GM04504 (cell line): ENCODE measurements at places on chromosomes 2 and 18.
A peak's percentile ranks its signal among the peaks of the same experiment; 100 is the strongest.

GRCh38 chr2:140808820-140809219 is 1322.0 kb downstream of the LRP1B start:
- DNase-seq: no peak

DNA sequence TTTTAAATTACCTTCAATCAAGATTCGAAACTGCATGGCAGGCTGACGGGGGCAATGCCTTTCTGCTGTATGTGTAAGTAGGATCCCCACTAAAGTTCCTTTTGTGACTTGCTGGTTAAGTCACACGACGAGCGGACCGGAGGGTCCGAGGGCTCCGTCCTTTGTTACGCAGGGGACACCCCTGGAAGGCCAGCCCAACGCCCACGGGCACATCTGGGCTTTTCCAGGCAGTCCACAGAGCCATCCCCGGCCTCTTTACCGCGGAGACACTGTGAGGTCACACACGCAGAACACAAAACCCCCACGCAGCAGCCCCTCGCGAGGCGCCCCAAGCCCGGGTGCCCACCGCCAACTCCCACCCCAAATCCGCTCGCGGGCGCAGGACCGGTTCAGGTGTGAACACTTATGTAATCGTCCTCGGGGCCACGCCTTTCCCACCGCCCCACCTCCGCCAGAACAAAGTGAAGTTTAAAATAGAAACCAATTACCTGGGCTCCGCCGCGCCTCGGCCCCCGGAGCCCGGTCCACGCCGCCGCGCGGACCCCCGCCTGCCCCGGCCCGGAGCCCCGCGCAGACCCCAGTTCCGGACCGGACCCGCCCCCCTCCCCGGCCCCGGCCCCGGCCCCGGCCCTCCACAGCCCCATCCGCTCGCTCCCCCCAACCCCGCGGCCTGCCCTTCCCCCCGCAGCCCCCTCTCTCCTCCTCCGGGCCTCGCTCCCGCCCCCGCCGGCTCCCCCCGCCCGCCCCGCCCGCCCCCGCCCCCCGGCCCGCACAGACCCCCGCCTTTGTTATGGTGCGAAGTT is 4.2 kb downstream of the ZNF516 start:
- DNase-seq: no peak

- peak; percentile 50 for DNase-seq
These were observed 3.9 kb downstream of the KCNK3 start for GRCh38 chr2:26696351-26696816.

GRCh38 chr2:43009448-43009847 is 217.0 kb downstream of the ZFP36L2 start:
- no peak for DNase-seq

DNA sequence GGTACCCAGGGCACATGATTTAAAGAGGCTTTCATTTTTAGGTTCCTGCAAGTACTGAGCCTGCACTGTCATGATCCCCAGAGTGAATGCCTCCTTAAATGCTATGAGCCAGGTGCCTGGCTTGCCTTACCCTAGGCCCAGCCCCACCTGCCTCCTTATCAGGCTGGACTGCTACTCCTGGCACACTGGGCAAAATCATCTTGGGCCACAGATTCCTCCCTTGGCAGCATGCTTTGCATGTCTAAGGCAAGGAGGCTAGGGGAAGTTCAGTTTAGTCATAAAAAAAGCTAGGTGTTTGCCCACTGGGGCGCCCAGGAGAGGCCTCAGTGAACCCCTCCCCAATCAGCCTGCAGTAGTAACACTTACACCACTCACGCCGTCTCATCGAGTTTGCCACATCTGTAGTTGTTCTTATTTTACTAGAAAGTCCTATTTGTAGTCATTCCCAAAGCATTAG is 45.1 kb downstream of the LBH start:
- no peak for DNase-seq

- DNase-seq: no peak
These were observed 15.0 kb upstream of the TRIB2 start for GRCh38 chr2:12701786-12702167.

DNA sequence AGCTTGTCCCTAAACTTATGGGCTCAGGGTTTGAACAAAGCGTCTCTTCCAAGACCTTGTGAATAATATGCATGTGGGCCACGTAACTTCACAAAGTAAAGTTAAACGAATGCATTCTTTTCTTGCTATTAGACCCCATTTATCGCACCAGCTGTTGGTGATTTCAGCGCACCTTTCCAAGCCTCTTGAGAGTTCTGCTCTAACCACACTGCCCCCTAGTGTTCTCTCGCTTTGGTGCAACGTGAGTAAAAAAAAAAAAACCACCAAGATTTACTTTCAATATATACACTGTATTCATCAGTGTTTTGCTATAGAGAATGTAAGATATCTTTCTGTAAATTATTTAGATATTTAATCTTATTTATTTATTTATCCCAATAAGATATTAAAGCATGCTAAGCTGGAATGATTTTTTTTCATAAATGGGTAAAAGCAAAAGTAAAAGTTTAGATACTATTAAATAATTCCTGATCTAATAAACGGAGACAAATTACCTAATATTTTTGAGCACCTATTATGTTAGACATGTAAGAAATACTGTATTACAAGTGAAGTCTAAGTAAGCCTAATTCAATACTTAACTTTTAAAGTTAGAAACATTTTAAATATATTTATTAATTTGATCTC is 459.5 kb downstream of the DLGAP1 start:
- DNase-seq: peak; percentile 25

GRCh38 chr18:51011709-51012108 is 18.3 kb upstream of the SMAD4 start:
- no peak for DNase-seq

DNA sequence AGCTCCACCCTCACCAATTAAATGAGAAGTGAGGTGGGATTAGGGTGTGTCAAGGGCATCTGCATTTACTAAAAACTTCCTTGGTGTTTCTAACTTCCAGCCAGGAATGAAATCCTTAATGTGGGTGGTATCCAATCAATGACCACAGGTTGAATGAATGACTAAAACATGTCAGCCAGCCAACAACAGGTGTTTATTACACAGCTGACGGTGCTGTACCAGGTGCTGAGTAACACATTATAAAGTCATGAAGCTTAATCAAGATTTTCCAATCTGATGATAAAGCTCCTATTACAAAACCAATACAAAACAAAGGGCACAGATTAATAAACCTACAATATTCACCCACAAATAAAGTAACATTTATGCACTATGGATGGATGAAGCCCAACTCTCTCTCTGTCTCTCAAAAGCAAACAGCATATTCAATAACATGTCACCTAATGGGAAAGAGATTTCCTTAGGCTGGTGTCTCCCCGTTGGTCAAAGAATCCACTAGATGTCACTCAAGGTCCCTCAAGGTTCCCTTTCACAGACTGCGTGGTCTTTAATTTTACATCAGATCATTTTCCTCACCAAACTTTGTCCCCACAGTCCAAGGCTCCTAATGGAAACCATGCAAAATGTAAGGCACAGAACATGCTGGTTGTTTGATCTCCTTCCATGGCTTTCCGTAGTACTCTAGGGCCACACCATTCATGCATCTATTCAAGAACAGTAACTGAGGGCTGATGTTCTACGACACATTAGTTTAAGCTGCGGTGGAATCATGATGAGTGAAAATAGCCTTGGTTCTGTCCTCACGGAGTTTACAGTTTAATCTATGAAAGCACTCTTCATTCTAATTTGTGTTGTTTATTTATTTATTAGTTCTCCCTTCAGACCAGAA is 6.4 kb upstream of the PTPN4 start:
- no peak for DNase-seq

DNA sequence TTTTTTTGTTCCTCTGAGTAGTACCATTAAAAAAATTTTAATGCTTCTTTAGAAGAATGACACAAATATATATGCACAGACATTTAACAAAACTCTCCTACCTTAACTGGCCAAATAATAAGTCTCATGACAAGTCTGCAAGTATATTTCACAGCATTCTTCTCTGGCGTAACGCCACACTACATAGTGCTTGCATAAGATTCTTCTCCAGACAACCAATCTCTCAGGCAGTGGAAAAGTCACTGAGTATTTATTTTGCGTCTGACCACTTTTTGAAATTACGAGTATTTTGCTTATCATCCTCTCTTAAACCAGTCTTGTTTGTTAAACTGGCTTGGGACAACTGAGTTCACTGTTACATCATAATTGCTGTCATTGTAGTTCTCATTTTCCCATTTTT is 749.2 kb downstream of the ADCYAP1 start:
- no peak for DNase-seq

DNA sequence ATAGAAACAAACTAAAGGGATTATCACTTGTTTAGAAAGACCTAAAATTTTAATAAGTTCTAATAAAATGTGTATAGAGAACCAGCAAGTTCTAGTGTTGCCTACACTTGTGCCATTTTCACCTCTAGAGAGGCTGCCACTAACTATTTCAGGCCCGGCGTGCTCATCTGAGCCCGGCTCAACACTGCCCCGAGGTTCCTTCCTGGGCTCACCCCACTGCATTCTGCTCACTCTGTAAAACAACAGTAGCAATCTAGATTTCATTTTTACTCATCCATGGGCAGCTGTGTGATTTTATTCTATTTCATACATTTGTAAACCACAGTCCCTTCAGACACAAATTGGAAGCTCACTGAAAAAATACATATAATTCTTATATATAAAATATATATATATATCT is 253.2 kb downstream of the L3MBTL4 start:
- DNase-seq: no peak

DNA sequence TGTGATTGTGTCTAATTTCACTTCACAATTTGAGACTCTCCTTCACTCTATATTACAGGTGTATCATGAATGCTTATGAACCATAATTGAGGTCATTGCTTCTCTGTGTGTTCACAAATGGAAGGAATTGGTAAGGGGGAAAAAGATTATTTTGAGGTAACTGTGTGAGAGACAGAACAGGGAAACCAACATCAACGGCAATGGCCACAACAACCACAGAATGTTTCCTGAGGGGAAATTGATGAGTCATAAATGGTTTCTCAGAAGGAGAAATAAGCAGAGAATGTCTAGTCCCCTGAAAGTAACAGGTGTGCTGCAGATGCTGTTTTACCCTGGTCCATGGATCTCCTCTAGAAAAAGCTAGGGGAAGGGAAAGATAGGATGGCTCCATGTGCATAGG is 361.2 kb upstream of the GALNT5 start:
- DNase-seq: no peak

DNA sequence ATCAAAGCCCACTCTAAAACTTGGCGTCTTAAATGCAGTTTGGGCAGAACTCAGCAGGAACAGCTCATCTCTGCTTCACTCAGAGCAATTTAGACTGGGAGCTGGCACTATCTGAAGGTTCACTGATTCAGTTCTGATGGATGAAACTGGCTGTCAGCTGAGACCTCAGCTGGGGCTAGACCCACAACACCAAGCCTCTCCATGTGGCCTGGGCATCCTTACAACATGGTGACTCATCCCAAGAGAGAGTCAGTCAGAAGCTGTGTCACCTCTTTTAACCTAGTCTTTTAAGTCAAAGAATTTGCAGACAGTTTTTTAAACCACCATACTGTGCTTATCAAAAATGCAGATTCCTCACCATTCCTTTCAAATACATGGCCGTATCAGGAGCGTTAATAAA is 62.6 kb upstream of the ZNF397 start:
- DNase-seq: peak; percentile 69

- peak; percentile 71 for DNase-seq
These were observed 95.1 kb upstream of the NT5C1B start for GRCh38 chr2:18684206-18685038.

GRCh38 chr2:205704127-205704741 is 21.9 kb downstream of the NRP2 start:
- peak; percentile 53 for DNase-seq

DNA sequence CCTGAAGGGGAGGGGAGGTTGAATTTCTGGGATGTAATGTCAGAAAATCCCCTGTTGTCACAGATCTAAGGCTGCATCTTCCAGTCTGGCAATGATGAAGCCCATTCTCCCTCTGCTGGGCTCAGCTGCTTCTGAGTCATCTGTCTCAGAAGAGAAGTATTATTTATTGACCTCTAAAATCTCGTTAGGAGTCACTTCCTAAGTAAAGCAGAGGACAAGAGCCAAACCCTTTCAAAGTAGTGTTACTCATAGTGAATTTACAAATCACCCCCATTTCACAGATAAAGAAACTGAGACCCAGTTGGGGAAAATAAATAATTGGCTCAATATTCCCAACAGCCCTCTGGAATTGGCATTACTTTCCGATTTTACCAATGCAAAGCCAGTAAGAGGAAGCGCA is 167.3 kb upstream of the SKOR2 start:
- peak; percentile 31 for DNase-seq

DNA sequence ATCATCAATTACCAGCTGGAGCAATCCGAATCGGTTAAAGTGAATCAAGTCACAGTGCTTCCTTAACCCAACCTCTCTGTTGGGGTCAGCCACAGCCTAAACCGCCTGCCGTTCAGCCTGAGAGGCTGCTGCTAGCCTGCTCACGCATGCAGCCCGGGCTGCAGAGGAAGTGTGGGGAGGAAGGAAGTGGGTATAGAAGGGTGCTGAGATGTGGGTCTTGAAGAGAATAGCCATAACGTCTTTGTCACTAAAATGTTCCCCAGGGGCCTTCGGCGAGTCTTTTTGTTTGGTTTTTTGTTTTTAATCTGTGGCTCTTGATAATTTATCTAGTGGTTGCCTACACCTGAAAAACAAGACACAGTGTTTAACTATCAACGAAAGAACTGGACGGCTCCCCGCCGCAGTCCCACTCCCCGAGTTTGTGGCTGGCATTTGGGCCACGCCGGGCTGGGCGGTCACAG is 496 bp upstream of the ITGA4 start:
- no peak for DNase-seq

GRCh38 chr2:101464841-101465240 is 10.1 kb downstream of the RFX8 start:
- no peak for DNase-seq

DNA sequence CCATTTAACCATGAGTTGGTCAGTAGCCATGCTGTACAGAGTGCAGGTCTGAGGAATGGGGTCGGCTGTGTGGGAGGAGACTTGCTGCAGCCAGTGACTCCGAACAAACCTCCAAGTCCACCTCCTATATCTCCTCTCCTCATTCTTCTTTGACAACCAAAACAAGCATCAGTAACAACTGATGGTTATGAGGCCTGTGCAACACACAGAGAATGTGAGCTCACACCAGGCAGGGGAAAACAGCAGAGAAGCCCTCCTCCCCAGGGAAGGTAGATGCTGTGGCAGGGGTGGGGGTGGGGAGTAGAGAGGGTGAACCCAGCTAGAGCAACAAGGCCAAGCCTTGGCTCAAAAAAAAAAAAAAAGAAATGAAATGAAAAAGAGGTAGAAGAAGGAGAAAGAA is 12.3 kb upstream of the CNGA3 start:
- no peak for DNase-seq

DNA sequence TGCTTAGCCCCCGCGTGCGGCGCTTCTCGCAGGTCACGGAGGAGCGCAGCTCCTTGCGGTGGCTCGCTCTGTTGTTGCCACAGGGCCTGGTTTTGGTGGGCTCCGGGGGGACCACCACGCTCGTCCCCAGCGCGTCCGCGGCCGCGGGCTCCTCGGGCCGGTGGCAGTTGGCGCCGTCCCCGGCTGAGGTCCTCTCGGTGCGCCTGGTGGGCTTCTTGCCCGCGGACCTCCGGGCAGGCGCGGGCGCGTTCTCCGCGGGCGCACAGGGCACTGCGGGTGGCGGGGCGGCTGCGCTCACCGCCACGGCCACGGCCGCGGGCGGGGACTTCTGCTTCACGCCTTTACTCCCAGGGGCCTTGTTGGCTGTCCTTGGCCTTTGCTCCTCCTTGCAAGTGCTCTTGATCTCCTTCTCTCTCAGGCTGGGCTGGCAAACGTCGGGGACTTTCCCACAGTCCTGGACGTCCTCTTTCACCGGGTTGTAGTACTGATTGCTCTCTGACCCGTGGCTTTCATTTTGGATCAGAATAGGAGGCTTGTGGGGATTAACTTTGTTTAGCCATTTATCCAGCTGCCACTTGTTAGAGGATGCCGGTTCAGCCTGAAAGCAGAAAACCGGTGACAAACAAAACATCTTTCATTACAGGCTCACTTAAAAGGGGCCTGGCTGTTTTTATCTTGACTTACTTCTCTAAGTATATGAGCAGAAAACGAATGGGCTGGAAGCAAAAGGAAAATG is 104.0 kb upstream of the REV1 start:
- no peak for DNase-seq
